Right hindlimb (tissue), 1 donor: ENCODE measurements at places on chromosomes 1 and 21.
A peak's percentile ranks its signal among the peaks of the same experiment; 100 is the strongest.

DNA sequence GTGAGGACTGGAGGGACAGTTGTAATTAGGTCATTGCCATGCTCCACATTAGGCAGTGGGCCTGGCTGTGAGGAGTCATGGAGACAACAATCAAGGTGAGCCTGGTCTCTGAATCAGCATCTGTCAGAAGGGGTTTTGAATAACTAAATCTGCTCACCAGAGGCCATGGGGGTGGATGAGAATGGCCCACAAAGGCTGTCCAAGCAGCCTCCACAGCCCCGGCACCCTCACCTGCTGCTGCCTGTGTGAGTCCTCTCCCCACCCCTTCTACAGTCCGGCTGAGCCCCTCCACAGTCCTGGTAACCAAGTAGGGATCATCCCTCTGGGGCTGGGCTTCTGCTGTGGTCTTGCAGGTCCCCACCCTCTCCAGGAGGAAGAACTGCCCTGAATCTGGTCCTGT lies 2.3 kb downstream of the DPT start:
- DNase-seq: no peak

DNA sequence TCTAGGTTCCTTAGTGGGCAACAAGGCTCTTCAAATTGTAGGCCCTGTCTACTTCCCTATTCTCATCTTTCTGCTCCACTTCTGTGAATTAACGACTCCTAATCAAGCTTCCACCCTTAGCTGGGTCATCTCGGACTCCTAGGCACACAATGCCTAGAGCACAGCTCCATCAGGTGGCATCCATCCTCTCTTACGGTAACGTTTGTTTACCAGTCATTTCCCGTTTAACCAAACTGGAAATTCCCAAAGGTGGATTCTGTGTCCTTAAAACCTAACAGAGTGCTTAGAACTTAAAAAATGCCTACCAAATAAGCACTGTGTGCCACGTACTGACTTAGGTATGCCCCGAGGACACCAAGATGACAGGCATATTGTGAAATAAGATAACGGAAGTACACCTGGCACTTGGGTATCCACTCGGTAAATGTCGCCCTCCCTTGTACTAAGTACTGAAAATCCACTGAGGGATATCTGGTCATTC lies 1.5 kb downstream of the PARP1 start:
- no peak for DNase-seq

DNA sequence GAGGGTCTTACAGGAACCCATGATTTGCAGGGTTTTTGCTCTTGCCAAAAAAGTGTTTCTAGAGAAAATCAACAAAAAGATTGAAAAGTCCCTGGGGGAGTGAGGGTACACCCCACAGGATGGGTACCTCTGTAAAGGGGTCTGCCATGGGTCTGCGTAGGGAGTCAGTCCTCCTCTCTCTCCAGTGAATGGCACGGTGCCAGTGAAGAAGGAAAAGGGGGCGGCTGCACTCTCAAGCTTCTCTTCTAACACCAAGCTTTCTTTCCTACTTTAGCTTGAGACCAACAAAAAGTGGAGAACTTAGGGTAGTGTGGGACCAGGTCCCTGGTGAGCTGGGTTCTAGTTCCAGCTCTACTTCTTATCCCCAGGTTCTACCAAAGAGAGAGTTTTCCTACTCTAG lies 87.4 kb downstream of the GLUL start:
- no peak for DNase-seq

- DNase-seq: no peak
Observed at GRCh38 chr1:237527761-237528160, 363.0 kb downstream of the ZP4 start.

GRCh38 chr1:151158751-151159251 lies 2.4 kb downstream of the TNFAIP8L2 start:
- no peak for DNase-seq

DNA sequence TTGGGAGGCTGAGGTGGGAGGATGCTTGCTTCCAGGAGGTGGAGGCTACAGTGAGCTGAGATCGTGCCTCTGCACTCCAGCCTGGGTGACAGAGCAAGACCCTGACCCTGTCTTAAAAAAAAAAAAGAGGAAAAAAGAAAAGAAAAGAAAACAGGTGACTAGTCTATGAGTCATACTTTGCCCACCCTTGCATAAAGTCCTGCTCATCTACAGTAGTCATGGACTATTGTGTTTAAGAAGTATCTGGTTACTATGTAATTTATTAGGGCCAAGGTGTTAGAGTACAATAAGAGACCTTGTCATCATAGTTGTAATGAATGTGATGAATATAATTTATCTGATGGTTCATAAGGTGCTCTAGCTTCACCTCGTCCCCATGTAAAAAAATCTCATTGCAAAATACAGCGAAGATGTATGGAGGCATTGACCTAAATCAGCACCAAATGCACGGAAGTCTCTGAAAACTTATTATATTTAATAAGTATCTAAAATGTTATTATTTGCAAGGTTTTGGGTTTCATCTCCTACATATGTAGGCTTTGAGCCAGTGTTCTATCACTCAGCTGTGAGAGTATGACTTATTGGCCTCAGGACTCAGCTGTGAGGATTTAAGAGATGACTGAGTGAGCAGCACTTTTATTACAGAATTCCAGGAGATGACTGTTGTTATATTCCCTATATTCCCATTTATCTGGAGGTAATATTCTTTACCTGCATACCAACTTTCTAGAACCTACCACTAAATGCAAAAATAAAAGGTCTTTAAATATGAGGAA lies 19.9 kb upstream of the KCNJ6 start:
- DNase-seq: no peak

DNA sequence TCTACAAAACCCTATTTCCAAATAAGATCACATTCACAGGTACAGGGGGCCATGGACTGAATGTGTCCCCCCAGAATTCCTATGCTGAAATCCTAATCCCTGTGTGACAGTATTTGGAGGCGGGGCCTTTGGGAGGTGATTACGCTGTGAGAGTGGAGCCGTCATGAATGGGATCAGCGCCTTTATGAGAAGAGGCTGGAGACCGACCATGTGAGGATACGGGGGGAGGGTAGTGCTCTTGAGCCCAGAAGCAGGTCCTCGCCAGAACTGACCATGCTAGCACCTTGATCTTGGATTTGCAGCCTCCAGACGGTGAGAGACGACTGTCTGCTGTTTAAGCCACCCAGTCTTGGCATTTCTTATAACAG lies 23.8 kb upstream of the KIF26B start:
- DNase-seq: no peak

DNA sequence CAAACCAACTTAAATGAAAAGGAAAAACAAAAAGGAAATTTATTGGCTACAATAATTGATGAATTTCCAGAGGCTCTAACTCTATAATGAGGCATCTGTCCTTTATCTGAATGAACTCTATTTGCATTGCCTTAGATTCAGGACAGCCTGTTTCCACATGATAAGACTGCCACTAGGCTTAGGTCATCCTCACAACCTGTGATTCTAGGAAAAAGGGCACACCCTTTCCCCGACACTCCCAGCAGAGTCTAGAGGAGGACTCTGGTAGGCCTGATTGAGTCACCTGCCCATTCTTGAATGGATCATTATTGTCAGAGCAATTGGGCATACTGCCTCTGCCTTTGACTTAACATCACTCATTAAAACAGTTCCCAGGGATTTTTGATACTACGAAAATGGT lies 262.8 kb downstream of the TPR start:
- DNase-seq: no peak

DNA sequence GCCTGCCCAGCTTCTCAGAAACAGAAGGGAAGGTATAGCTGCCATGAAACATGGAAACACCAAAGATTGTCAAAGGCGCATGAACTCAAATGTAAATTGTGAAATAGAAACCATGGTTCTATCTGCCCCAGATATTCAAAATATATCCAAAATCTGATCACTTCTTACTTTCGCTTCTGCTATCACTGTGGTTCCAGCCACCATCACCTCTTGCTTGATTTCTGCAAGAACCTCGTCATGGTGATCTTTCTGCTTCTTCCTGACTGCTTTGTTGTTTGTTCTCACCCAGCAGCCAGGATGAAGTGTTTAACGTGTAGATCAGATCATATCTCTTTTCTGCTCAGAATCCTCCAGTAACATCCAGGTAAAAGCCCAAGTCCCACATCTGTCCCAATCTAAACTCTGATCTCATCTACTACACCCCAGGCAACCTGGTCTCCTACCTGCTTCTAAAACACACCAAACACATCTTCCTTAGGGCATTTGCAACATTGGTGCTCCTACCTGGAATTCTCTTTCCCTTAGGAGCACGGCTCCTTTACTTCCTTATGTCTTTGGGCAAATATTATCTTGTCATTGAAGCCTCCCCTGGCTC lies 10.5 kb upstream of the LMO4 start:
- no peak for DNase-seq

DNA sequence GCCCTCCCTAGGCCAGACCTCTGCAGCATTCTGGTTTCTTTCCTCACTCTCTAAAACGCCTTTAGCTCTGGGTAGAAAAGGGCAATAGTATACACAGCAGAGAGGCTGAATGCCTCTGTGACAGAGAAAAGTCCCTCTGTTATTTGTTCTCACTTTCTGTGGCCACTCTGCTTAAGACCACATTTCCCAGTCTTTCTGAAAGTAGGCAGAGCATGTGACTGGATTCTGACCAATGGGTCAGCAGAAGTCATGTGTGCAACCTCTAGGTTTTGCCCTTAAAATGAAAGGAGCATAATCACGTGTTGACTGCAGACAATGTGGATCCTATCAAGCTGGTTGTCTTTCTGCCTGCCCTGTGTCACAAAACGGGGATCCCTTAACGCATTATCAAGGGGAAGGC lies 79.7 kb upstream of the MARK1 start:
- DNase-seq: no peak

GRCh38 chr21:39313571-39314142 lies at the start of gene BRWD1:
TSS of gene BRWD1 (minus strand) at chr21:39313632. CDS start at chr21:39313491, 141 bp downstream.
- peak; percentile 86 for DNase-seq

DNA sequence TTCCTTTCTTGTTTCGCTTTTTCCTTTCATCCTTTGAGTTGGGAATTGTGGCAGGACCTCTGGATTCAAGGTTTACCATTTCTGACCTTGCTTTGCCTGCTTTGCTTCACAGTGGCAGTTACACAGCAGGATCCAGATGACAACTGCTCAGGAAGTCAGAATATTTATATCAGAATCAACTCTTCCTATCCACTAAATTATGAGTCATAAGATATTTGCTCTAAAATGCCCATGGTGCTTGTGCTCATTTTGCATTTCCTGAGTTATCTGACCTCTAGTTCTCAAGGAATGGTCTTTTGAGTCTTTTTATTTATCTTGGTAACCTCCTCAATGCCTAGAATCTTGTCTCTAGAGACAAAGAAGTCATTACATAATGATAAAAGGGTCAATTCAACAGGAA lies 290.8 kb downstream of the LRRC7 start:
- no peak for DNase-seq

GRCh38 chr21:25427828-25428227 lies 179.5 kb downstream of the MRPL39 start:
- no peak for DNase-seq

- peak; percentile 62 for DNase-seq
Observed at GRCh38 chr1:79792219-79792930, 785.8 kb upstream of the ADGRL4 start.

DNA sequence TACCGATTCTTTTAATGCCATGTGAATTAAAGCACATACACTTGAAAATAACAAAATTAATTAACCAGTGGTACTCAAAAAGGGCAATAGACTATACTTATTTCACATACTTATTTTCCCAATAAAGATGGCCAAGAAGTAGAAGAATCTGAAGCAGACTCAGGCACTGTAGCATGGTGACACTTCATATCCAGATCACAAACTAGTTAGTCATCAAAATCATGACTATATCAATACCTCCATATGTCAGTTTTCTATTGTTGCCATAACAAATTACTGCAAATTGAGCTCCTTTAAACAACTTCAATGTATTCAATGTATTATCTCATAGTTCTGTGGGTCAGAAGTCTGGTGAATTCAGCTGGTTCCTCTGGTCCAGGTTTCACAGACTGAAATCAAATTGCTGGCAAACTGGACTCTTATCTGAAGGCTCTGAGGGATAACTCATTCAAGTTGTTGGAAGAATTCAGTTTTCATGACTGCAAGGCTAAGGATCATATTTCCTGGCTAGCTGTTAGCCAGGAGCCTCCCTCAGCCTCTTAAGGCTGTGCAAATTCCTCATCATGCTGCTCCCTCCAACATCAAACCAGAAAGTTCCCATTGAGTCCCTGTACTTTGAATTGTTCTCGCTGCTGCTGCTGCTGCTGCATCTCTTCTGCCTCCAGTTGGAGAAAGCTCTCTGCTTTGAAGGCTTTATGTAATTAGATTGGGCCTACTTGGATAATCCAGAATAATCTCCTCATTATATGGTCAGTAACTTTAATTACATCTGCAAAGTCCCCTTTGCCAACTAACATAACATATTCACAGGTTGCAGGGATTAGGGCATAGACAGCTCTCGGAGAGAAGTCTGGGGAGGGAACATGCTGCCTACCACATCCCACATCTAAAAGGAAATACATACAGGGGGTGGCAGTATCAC lies 91.5 kb downstream of the MRPL39 start:
- no peak for DNase-seq

DNA sequence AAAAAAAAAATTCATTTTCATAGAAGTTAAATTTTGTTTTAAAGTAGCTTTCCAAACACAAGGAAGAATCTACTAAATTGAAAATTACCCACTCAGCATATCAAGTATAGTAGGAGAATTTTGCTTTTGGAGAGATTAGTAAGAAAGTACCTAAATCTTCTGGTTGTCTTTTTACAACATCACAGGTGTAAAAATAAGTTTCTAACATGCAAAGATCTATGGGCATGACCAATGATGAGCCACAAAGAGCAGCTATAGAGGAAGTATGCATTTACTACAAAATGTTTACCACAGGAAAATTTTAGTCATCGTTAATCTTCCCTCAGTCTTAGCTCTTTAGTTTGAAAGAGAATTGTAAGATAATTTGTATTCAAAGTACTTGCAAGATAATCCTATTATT lies 28.1 kb downstream of the ANGPTL3 start:
- DNase-seq: no peak

GRCh38 chr1:66695116-66695515 lies 57.1 kb upstream of the DYNLT5 start:
- DNase-seq: no peak

DNA sequence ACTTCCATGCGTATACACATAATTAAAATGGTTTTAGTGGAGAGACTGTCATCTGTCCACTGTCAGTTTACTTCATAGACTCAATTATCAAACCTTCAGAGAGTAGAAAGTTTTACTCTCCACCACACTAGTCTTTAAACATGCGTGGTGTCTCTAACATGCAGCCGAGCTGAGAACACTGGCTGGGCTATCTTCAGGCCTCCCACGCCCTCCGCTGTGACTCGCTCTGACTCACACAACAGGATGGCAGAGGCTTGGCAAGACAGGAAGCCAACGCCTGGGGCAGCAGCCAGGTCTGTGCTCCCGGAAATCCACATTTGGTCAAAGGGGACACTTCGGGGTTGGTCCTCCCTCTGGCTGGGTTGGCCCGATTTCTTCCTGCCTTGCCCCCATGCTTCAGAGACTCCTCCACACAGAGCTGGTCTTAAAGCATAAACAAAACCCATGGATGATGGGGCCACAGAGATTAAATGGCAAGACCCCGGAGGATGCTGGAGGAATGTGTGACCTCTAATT lies 22.7 kb upstream of the IFNGR2 start:
- DNase-seq: peak; percentile 84
